Left ventricle myocardium inferior (tissue), 1 donor: ENCODE measurements at places on chromosomes 7 and 10.
A peak's percentile ranks its signal among the peaks of the same experiment; 100 is the strongest.

DNA sequence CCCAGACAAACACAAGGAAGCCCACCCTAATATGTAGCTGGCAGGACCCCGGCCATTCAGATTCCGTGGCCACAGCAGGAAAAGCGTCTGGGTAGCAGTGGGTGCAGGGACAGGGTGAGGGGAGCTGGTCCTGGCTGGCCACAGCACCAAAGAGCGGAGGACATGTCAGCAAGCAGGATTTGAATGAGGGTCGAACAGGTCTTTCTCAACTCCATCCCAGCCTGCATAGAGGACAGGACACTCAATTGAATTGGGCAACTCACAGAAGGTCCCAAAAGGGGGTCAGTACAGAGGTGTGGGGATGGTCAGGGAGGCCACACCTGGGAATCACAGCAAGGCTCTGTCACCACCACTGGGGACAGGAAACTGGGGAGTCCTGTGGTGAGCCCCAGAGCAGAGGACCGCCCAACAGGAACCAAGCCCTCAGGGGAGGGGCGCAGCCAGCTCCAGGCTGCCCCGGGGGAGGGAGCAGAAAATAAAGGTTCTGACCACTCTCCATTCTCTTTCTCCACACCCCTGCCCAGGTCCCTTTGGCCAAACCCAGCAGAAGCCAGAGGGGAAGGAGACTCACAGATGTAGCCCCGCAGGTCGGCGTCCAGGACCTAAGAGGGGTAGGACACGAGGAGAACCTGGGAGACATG, 108.7 kb upstream of the PPP2R2D start:
- no peak for DNase-seq

- no peak for DNase-seq
These were observed 42.9 kb upstream of the MET start for GRCh38 chr7:116629051-116629463.

DNA sequence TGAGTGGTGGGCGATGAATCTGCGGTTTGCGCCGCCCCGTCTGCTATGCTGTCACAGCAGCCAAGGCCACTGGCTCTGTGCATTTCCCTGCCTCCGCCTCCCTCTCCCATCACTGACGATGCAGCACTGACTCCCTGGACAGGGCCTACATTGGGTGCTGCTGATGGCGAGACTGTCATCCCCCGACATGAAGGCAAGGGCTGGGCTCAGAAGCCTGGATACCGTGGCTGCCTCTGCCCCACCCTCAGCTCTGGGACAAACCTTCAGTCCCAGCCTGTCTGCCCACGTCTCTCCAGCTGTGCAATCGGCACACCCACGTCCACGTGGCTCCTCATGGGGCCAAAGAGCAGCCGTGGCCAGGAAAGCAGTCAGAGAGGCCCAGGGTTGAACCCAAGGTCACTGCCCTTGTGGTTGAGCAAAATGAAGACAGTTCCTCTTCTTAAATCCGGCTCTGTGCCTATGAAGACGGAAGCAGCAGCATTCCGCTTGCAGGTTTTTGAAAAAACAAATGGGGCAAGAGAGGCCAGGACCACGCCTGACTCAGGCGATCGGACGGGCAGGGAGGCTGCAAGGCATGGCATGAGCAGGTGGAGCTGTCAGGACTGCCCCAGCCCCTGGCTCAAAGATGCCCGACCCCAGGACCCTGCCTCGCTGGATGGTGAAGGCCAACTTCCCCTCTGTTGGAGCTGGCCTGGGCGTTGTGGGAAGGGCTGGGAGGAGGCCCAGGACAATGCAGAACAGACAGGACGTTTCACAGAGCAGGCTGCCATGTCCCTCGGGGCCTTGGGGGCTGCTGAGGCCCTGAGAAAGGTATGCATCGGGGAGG, 517.5 kb downstream of the DNAJB6 start:
- peak; percentile 62 for DNase-seq

DNA sequence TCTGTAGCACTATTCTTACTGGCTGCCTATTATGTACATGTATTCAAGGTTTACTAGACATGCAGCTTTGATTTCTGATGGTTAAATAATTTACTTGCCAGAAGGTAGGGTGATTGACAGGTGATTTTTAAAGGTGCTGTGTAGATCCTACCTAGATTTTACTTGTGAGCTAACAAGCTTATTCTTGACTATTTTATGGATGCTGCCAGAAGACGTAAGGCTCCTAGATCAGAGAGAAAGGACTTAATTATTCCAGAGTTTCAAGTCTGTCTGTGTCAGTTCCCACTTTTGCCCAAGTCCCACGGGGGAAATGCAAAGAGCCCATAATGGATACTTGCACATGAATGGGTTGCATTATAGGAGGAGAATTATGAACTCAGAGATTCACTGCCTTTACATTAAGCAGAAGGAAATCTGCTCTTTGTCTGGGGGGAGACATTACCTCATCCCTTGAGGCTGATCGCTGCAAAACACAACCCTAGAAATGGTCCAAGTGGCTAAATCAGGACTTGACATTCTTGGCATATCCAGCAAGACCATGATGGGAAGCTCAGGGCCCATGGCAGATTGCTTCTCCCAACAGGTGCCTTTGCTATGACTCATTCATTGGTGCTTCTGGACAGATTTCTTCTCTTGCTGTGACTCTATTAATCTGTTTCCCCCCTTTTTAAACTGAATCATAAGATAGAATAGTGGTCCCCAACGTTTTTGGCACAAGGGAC, 32.1 kb downstream of the GPR158 start:
- DNase-seq: no peak

DNA sequence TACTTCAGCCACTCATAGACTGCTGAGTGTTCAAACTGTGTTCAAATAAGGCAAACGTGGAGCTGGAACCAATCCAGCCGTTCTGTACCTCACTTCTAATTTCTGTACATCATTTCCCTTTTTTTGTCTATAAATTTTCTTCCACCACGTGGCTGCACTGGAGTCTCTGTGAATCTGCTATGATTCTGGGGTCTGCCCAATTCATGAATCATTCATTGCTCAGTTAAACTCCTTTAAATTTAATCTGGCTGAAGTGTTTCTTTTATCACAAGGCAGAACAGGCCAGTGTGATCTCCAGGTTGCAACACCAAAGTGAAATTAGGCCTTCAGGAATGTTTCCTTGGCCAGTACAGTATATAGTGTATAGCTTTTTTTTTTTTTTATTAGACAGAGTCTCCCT, 53.5 kb downstream of the DNAJC12 start:
- DNase-seq: no peak

DNA sequence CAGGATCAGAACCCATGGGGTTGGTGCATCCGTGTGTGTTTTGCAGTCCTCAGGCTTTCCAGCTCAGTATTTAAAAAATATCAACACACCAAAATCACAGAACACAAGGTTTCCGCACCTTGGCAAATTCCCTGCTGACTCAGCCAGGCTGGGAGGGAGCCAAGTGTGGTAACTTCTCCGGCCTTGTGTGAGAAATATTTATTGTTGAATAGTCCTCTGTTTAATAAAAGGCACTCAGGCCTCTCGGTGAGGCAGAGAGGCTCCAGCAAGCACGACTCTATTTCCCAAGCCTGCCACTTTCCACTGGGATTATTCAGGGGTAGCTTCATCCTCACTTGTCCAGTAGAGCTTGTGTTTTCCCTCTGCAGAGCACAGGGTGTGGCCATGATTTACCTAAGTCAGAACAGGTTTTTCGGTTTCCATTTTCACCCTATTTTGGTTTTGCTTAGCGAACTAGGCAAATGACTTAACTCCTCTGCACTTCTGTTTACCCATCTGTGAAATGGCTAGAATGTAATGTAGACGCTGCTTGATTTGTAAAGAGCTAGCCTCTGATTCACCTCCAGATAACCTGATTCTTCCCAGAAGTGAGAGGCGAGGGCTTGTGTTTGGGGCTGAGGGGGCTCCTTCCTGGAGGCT, 13.0 kb upstream of the CHST15 start:
- DNase-seq: no peak

DNA sequence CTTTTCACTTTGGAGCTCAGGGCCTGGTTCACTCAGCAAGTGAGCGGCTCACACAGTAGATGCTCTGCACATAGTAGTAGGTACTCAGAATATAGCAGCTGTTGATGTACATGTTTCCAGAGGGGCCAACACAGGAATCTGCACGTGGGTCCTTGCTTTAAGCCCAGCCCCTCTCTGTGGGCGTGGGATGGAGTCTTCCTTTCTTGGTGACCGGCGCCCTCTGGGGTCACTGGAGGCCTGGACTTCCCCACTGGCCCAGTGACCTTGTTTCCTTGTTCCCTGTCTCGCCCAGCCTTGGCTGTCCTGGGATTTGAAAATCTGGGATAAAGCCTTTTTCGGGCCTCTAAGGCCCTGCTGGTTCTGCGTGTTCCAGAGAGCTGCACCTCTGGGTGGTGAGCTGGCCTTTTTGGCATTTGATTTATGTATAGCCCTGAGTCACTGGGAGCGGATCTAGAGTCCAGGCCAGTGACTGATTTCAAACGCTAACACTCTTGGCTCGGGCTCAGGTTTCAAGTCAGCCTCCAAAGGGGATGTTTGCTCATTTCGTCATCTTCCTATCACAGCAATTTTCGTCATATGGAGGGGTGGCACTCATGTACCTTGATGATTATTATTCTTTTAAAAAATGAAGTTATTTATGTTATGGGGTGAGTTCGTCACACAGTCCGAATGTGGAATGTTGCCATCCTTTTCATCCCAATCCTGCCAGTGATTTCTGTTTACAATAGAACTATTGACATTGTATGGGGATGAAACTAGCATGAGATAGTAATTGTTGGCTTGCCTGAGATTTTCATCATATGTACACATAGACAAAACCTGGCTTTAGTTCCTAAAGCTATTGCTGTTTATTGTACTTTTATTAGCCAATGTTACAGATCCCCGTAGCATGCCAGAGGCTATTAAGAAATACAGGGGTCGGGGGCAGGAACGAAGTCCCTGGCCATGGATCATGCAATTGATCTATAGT, 65.5 kb downstream of the CUX1 start:
- peak; percentile 71 for DNase-seq

GRCh38 chr7:46745707-46746090, 824.6 kb upstream of the IGFBP3 start:
- DNase-seq: no peak

DNA sequence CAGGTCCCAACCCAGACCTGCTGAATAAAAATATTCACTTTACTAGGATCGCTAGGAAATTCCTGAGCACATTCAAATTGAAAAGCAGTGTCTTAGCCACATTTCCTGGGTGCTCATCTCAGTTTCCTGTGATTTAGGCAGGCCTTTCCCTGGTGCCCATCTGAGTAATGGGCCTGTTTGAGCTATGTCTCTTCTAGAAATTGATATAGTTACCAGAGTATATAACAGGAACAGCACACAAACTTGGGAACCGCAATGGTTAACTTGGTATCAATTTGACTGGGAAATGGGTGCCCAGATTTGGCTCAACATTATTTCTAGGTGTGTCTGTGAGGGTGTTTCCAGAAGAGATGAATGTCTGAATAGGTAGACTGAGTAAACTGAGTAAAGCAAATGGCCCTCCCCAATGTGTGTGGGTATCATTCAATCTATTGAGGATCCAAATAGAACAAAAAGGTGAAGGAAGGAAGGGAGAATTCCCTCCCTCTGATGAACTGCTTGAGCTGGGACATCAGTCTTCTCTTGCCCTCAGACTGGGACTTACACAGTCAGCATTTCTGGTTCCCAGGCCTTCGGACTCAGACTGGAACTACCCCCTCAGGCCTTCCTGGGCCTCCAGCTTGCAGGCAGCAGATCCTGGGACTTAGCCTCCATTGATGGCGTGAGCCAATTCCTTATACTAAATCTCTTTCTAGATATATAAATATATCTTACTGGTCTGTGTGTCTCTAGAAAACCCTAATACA, 99.1 kb downstream of the CCDC71L start:
- DNase-seq: no peak

DNA sequence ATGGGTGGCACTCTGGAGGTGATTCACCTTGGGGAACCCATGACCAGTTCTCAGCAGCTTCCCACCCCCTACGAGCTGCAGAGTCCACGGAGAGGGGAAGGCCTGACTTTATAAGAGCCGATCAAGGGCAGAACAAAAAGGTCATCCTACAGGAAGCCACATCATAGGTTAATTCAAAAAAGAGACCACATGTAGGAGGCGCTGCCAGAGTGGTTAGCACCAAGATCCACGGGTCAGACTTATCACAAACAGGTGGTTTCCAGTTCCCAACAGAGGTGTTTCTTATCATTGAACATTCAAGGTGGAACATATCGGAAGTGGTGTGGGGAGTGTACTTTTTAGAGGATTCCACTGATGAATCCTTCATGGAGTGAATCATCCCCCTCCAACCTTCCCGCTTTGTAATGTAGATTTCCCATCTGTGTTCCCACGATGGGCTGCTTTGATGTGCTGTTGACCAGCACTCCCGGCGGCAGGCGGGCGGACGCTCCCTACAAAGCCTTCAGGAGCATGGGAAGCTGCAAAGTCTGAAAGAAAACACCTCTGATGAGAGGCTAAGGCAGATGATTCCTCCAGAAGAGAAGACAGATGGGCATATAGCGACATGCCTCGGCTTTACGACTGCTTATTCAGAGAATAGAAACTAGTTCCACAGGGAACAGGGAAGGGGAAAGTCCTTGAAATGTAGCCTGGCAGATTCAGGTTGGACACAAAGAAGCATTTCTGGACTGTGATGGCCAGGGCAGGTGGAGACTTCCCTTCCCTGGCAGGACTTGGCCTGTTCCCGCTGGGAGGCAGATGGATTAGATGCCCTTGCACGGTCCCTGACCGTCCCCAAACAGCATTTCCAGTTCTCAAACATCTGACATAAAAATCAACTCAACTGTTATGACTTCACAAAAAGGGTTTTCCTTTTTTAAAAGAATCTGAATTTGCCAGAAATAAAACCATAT, 66.5 kb downstream of the AFAP1L2 start:
- DNase-seq: no peak

DNA sequence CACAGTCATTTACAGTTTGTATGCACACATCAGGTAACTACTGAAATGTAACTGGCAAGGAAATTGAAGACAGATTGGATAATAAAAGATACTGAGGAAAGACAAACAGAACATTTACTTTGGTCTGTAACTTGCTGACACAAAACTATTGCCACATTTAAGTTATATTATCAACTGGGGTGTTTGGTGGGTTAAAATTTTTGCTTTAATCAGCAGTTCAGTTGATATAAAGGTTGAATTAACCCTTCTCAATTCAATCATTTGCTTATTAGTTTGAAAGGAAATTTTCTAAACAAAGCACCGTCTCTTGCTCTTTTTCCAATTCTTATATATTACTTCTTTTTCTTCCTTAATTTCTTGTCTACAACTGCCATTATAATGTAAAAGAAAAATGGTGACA, 102.4 kb downstream of the TMEM26 start:
- no peak for DNase-seq

- DNase-seq: no peak
These were observed 39.3 kb upstream of the AKR1C2 start for GRCh38 chr10:5042922-5043321.

- DNase-seq: no peak
These were observed 57.5 kb upstream of the DNAAF5 start for GRCh38 chr7:668958-669357.

- DNase-seq: no peak
These were observed 57.0 kb downstream of the HIPK2 start for GRCh38 chr7:139720705-139721231.

- no peak for DNase-seq
These were observed 3.7 kb downstream of the ZFYVE27 start for GRCh38 chr10:97740613-97741012.

- DNase-seq: no peak
These were observed 29.2 kb downstream of the PRR15 start for GRCh38 chr7:29592866-29593265.
